Ovary (tissue), 10 donors: ENCODE measurements at places on chromosomes 11 and 22. TPM values are rescaled to one million over a fixed set of nuclear protein-coding genes. Genes with fewer than 3 reads are reported as not detected.

COMT gene
- 170 TPM for total RNA-seq

NXPE1 gene
- 0.15 TPM for total RNA-seq

GRAP2 gene
- 0.78 TPM for total RNA-seq

DEFB131B gene
- total RNA-seq, result not detected

TBX10 gene
- not detected for total RNA-seq

KCNJ4 gene
- not detected for total RNA-seq
